ENCODE measurements at places on chromosomes 2 and 18.

GRCh38 chr2:231412618-231412963, 17.1 kb downstream of the B3GNT7 start:
- DNase-seq: no peak

- DNase-seq: no peak
Observed at GRCh38 chr2:182048088-182048487, 62.4 kb downstream of the PPP1R1C start.

- no peak for DNase-seq
Observed at GRCh38 chr18:55763805-55764204, 175.8 kb upstream of the TCF4 start.

GRCh38 chr2:20317197-20317596, 33.4 kb downstream of the PUM2 start:
- DNase-seq: no peak

GRCh38 chr2:169512525-169512924, 3.0 kb downstream of the KLHL41 start:
- no peak for DNase-seq

DNA sequence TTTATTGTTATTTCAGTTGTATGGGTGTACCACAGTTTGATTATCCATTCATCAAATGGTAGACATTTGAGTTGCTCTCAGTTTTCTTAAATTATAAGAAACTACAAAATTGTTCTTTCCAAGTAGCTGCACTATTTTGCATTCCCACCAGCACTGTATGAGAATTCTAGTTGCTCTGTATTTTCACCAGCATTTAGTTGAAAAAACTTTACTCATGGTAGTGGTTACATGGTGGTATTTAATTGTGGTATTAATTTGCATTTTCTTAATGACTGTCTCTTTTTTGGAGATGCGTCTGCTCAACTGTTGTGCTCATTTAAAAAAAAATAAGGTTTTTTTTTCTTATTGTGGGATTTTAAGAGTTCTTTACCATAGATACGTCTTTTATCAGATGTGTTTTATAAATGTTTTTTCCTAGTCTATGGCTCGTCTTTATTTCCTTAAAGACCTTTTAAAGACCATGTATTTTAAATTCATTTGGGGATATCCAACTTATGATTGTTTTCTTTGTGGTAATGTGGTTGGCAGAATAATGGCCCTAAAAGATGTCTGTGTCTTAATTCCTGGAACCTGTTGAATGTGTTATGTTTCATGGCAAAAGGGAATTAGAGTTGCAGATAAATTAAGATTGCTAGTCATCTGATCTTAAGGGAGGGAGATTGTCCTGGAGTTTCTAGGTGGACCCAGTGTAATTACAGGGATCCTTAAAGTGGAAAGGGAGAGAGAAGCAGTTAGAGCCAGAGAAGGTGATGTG, 37.4 kb downstream of the UBE2F start:
- no peak for DNase-seq

DNA sequence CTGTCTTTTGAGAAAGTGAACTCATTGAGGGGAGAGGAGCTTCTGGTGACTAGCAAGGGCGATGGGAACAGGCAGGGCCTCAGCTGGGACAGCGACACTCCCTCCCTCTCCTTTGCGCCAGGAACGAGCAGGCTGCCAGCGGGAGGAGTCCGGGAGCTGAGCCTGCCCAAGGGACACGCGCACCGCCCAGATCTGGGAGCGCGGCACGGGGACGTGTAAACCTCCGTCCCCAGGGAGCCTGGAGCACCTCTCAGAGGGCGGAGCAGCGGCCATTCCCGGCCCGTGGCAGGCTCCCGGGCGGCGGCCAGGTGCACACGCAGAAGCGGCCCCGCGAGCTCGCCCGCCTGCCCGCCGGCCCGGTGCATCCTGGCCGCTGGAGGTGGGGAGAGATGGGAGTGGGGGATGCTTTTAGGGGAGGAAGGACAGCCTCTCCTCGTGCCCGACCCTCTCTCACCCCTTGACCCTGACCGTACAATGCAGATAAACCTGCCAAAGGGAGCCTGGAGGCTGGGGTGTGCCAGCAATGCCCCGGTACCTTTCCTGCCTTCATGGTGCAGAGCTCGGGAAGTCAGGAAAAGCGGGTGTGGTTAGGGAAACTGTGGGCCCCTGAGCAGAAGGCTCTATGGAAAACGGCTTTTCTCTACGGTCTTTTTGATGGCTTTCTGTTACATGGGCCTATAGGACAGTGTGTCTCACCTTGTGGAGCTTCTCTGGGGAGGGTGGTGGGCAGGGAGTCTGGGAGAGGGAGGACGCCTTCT, 2.2 kb downstream of the AQP4 start:
- no peak for DNase-seq

GRCh38 chr18:68965817-68966216, 167.9 kb downstream of the CCDC102B start:
- DNase-seq: no peak

GRCh38 chr2:54909001-54909400, 141.2 kb downstream of the RTN4 start:
- DNase-seq: no peak

GRCh38 chr2:501130-501529, 176.1 kb downstream of the TMEM18 start:
- DNase-seq: no peak

- no peak for DNase-seq
Observed at GRCh38 chr2:120894966-120895365, 159.3 kb downstream of the GLI2 start.
